ENCODE measurements at places on chromosomes 1 and 21.

- DNase-seq, result no peak
Observed at GRCh38 chr1:39196244-39197215, 8.0 kb upstream of the MACF1 start.

DNA sequence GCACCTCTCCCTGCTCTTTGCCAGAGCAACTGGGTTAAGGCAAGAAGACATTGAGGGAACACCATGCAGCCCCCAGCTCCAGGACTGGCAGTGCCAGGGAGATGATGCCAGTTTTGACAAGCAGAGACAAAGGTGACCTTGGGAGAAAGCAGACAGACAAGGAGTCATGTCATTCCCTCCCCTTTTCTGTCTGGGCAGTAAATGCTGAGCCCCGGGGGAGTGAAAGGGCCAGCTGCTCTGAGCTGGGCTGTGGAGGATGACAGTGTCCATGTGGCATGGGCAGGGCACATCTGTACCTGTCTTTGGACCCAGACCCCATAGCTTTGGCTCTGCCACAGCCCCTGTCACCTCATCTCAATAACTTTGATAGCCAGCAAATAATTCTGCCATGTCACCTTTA is 24.2 kb downstream of the PLEKHA6 start:
- DNase-seq, result no peak

- no peak for DNase-seq
Observed at GRCh38 chr1:79811173-79811572, 804.6 kb upstream of the ADGRL4 start.

DNA sequence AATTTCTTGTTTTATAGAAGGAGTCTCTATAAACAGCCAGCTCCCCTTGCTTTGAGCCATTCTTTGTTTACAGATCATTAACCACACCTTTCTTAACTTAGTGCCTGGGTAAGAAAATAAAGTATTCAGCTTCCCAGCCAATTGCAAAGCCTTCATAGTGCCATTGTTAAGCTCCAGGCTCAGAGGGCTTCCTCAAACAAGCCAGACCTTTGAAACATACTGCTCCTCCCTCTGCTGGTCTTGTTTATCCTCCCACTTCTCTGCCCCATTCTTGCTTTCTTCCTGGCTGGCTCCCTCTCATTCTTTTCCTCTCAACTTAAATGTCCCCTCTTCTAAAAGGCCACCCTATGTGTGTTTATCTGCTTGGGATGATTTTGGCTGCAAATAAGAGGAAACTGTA is 319.4 kb upstream of the ST6GALNAC5 start:
- DNase-seq, result no peak

DNA sequence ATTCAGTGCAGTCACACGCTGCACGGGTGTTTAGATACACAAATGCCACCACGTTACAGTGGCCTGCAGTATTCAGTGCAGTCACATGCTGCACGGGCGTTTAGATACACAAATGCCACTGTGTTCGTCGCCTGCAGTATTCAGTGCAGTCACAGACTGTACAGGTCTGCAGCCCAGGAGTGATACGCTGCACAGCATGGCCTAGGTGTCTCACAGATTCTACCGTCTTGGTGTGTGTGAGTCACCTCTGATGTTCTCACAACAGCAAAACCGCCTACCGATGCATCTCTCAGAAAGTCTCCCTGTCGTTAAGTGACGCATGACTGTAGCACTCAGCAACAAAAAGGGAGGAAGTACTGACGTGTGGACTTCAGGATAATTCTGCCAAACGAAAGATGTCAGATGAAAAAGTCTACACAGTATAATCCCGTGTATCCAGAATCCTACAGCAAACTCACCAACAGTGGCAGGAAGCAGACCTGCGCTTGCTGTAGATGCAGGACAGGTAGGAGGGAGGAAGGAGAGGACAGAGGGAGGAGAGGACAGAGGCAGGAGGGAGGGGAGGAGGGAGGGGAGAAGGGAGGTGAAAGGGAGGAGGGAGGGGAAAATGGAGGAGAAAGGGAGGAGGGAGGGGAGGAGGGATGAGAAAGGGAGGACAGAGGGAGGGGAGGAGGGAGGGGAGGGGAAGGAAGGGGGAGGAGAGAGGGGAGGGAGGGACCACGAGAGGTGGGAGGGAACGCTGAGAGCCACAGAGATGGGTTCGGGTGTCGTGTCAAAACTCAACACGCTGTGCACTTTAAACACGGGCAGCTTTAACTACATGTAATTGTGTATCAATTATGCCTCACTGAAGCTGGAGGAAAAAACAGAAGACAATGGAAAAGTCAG is 36.3 kb upstream of the PCBP3 start:
- no peak for DNase-seq

GRCh38 chr21:33780631-33781030 is 135.0 kb downstream of the ATP5PO start:
- no peak for DNase-seq

DNA sequence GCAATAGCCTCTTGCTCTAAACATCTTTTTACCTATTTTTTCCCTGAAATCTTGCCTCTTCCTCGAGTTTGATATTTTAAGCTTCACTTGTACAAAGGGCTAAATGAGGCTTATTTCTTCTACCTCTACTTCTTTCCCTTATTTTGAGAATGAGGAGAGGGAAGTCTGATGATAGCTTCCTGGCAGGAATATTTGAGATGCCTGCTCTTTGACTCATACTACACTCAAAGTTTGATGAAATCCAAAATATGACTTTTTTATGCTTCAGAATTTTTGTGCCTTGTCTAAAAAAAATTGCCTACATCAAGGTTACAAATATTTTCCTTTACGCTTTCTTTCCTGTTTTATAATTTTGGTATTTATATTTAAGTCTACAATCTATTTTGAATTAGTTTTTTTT is 624.4 kb upstream of the PLXNA2 start:
- DNase-seq, result no peak

DNA sequence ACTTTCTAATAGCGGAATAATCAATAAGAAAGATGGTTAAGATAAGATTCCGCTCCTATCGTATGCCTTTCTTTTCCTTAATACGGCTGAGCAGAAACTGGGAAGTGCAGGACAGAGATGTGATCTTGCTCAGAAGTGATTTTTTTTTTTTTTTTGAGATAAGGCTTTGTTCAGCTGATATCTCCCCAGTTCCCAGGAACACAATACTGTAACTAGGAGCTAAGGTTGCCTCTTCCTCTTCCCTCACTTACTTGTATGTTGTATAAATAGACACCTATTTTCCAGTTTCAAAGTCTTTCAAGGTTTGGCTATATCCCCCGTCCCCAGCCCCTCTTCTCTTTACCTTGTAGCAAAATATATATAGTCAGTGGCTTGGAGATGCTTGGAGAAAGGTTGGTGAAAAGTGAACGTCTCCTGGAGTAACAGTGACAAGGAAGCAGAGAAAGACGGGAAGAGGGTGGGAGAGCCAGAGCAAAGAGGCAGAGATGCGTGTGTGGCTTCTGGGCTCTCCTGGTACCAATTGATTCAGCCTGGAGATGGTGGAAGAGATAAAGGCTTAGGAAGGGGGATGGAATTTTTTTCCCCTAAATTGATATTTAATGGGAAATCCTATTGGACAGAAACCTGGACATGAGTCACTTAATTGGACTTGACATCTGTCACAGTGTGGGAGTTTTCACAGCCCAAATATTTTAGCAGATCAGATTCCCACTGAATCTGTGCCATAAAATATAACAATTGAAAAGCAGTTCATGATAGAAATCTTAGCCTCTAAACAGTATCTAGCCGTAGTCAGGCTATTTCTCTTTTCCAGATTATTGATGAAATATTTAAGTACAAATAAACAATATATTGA is at the start of gene NHLH2:
NHLH2 (minus strand) TSS at position 522 of the 856 bp plus-strand sequence. CDS start 2,754 bp downstream, outside the sequence.
- no peak for DNase-seq

GRCh38 chr1:187870552-187870951 is 1041.8 kb downstream of the PLA2G4A start:
- DNase-seq, result no peak

DNA sequence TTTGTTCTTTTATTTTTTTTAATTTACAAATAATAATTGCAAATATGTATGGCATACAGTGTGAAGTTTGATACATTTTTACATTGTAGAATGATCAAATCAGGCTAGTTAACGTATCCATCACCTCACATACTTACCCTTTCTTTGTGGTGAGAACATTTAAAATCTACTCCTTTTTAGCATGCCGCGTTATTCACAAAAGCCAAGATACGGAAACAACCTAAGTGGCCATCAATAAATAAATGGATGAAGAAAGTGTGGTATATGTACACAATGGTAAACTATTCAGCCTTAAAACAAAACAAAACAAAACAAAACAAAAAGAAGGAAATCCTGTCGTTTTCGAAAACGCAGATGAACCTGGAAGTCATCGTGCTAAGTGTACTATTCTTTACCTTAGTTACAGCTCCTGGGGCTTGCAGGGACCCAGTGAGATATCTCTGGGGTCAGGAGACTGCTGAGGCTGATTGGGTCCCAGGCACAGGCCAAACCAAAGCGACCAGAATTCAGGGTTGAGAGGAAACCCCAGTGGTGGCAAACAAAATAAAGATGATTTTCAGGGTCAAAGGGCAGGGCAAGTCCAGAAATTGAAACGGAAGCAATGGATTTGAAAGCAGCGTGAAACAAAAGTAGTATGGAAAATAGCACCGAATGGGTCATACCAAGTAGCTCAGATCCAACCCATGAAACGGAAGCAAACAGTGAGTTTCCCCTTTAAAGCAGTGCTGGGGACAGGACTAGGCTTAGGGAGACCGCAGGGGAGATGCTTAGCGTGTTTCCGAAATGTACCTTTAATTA is 188.2 kb downstream of the PLPP3 start:
- no peak for DNase-seq

DNA sequence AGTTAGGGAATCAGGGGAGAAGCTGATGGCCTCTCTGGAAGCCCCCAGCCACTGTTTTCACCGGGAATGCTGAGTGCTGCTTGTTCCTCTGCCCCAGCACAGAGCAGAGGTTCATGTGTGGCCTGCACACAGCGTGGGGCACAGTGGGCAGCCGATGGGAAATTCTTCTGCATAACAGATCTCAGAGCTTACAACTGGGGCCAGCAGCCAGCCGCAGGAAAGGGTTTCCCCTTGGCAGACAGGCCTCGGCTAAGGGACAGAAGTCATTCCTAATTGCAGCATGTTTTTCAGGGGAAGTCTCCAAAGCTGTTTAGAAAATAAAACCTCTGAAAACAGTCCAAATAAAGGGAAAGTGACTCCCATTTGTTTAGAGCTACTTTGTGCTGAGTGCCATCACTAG is 22.6 kb downstream of the HMGB4 start:
- no peak for DNase-seq

DNA sequence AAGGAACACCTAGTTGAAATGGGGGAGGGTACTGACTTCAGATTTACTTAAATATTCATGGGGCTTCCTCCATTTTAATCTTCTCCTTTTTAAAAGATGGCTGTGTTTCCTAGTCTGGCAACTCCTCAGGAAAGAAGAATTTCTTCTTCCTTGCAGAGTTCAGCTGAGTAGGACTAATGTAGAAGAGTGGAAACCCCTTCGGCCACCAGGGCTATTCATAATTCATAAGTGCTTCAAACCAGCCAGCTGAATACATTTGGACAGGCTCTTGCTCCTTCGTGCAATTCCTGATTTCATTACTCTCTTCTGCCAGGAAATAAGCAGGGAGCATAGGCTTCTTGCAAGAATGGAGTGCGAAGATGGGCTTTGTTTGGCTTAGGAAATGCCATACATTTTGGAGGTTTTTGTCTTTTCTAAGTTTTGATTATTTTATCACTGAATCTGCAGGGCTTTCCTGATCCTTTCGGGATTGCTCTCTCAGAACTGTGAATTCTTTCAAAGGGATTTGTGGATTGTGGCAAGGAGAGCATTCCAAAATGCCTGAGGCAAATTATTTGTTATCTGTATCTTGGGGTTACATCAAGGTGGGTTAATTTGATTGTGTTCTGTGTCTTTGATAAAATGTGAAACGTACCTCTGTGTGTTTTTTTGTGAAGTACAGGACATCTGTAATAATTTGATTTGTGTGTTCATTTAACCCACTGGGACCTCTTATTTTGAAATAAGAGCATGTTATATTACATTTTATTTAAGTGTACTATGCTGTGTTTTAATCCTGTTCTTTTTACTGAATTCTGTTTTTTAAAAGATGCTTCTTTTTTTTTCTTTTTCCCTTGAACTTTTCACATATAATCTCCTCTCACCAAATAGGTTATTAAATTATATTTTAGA is 179.4 kb upstream of the SGIP1 start:
- no peak for DNase-seq

DNA sequence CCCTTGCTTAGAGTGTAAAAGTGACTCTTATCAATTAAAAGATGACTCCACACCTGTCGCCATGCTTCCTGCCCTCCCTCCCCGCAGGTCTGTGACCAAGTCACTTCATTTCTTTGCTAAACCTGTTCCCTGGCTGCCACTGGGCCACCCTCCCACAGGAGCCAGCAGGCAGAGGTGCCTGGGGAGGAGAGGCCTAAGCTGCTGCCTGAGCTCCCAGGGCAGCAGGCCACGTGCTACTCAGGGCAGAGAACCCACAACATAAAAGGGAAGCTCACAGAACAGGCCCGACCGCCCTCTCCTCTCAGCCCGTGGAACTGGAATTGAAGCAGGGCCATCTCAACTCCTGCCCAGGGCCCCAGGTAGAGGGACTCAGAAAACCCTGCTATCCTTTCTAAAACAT is 4.9 kb downstream of the C1orf198 start:
- DNase-seq, result no peak

- no peak for DNase-seq
Observed at GRCh38 chr1:210294999-210295745, 33.5 kb upstream of the HHAT start.

DNA sequence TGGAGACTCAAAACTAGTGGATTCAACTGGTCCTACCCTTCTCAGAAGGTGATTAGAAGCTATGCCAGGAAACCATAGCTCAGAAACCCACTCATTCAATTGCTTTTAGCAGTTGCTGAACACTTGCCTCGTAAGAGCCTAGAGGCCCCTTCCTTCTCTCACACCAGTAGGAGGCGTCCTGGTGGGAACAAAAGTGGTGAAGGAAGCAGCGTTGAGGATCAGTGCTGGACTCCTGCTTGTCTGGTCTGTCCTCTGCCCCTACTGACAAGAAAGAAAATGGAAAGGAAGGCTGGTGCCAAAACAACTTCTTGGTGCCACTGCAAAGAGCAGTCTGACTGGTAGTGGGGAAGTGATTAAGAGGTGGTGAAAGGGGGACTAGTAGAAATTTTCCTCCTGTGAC is 269.7 kb downstream of the LMO4 start:
- no peak for DNase-seq

- DNase-seq, result no peak
Observed at GRCh38 chr1:97093741-97094140, 372.2 kb downstream of the PTBP2 start.

DNA sequence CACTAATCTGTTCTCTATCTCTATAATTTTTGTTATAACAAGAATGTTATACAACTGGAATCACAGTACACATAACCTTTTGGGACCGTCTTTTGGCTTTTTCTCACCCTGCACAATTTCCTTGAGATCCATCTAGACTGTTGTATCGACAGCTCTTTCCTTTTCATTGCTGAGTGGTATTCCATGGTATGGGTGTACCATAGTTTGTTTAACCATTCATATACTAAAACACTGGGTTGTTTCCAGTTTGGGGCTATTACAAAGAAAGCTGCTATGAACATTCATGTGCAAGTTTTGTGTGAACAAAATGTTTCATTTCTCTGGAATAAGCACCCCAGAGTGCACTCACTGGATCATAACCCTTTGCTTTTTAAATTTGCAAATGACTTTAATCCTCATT is 15.4 kb upstream of the HCRTR1 start:
- no peak for DNase-seq
